ENCODE measurements at places on chromosomes 1 and 21.
A peak's percentile ranks its signal among the peaks of the same experiment; 100 is the strongest.

DNA sequence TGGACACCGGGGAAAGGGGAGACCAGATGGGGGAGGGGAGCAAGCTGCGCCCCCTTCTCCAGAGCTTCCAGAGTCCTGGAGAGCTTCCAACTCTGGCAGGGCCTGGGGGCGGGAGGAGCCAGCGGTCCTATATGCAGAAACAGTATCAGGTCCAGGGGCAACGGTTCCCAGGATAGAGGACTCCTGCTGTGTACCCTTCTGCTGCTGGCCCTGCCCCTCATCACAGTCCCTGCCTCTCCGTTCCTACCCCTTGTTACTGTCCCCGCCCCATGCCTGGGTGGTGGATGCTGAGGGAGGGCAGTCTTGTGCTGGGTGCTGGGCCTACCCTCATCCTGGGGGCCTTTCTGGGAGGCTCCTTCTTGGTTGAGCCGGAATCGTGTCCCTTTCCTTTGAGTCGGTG is 19.2 kb upstream of the PEX10 start:
- DNase-seq, result no peak

- DNase-seq, result no peak
Measured at GRCh38 chr21:36535618-36536241, 55.8 kb upstream of the CLDN14 start.

- no peak for DNase-seq
Measured at GRCh38 chr1:30383221-30383711, 340.1 kb downstream of the MATN1 start.

- DNase-seq, result peak; percentile 19
Measured at GRCh38 chr1:110243146-110243545, 33.0 kb downstream of the KCNC4 start.

DNA sequence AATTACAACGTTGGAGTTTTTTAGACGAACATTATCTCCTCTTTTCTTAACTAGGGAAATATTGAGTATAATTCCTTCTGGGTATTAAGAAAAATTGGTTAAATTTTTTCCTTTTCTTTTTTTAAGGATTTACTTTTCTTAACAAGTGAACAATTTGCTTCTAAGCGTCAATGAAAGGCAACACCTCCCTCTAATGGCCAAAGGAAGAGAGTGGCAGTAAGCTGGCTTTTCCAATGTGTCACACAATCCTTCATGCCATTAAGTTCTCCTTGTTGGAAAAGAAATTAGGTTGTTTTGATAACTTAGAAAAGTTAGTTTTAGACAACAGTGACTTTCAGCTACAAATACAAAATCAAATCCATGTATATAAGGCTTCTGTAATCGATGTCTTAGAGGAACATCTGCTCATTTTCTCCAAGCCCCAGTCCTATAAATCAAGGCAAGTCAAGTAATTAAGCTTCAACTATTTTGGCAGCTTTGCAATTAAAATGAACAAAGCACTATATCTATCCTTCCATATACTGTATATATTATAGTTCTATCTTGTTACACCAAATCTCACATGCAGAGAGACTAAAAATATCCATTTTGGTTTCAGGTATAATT is 62.8 kb downstream of the EDEM3 start:
- DNase-seq, result no peak

- no peak for DNase-seq
Measured at GRCh38 chr1:101394041-101394440, 157.2 kb downstream of the S1PR1 start.

GRCh38 chr1:210978316-210978973 is 155.5 kb downstream of the KCNH1 start:
- DNase-seq, result no peak

DNA sequence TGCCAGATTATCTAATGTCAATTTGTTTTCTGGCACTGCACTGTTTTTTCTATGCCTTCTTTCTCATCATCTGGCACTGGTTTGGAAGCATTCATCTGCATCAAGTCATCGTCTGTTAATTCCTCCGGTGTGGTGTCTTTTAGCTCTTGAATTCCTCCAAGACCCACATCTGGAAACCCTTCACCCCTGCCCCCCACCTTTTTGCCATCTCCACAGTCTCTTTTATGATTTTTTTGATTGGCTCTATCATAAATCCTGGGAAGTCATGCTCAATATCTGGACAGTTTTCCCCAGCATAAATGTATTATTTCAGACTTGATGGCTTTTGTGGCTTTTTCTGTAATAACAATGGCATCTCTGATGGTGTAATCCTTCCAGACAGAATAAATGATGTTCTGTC is 10.4 kb upstream of the KCNK1 start:
- no peak for DNase-seq

DNA sequence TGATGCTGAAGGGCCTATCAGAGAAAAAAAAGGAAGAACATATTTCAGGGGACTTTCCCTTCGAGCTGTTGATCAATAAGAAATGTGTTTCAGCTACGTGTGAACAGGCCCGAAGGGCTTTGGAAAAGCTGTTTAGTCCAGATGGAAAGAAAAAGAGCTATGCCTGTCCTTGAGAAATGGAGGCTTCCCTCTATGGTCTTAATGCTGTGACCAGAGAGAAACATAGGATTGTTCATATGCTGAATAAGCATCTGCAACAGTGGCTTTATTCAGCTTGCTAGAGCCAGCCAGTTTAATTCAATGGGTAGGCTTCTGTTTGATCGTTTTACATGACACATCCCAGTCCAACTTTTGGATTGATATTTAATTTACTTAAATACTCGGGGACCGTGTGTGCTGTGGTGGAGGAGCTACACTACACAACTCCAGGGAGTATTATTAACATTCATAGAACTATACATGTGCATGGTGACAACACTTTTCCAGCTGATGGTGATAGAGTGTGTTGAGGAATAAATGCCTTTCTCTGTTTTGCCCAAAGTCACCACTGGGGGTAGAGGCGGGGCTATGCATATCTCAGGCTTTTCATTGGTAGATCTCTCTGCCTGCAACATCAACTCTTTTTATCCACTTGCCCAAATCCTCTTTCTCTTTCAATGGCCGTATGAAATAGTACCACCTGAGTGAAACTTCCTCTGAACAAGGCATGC is 106.7 kb upstream of the C8B start:
- no peak for DNase-seq

DNA sequence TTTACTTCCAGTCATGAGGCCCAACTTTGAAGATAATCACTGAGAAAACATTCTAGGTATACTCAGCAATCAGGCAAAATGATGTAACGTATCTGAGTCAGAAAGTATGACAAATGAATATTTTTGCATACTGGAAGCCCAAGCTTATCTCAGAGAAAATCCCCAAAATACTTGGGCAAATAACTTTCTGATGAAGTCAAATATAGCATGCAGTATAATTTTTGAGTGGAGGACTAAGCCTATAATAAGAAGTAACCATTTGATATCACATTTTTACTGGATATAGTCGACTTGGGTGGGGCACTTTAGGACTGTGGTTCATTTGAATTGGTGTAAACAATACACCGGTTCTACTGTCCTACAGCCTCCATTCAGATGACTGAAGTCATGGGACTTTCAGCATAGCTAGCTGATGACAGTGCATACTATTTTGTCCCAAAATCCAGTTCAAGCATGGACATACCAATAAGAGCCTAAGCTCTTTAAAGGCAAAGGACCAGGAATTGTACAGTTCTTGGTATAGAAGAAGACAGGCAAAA is 2.3 kb upstream of the GADD45A start:
- no peak for DNase-seq

DNA sequence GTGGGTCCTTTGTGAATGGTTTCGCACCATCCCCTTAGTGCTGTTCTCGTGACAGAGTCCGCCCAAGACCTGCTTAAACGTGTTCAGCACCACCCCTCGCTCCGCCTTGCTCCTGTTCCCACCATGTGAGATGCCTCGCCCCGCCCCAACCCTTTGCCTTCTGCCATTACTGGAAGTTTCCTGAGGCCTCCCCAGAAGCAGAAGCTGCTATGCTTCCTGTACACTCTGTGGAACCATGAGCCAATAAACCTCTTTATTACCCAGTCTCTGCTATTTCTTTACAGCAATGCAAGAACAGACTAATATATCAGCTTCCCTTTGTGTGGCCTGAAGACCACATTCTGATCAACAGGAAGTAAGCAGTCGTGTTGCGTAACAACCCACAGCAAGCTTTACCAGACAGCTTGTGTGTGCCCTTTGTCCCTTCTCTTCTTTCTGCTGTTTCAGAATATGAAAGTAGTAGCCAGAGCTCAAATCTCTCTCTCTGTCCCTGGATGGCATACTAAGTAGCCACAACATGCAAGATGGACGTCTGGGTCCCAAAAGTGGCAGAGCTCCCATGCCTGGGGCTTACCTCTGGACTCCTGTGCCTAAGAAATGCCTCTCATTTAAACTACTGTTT is 14.1 kb downstream of the HENMT1 start:
- peak; percentile 59 for DNase-seq

DNA sequence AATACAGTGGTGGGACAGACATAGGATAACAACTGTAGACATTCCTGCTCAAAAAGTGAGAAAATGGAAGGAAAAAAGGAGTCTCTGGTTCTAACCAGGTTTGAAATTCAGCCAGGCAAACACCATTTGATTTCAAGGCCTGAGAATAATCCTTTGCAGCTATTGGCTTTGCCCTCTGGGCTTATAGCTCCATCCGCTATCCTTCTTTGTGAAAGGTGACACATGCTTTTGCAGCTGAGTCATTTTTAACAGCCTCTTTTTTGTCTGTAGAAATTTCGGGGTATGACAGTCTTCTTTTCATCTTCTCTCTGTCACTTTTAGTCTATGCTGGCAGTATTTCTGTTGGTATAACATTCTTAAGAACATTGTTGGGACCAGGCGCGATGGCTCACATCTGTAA is 16.2 kb downstream of the SDHC start:
- no peak for DNase-seq

GRCh38 chr1:3976821-3977220 is 76.7 kb upstream of the C1orf174 start:
- DNase-seq, result no peak

DNA sequence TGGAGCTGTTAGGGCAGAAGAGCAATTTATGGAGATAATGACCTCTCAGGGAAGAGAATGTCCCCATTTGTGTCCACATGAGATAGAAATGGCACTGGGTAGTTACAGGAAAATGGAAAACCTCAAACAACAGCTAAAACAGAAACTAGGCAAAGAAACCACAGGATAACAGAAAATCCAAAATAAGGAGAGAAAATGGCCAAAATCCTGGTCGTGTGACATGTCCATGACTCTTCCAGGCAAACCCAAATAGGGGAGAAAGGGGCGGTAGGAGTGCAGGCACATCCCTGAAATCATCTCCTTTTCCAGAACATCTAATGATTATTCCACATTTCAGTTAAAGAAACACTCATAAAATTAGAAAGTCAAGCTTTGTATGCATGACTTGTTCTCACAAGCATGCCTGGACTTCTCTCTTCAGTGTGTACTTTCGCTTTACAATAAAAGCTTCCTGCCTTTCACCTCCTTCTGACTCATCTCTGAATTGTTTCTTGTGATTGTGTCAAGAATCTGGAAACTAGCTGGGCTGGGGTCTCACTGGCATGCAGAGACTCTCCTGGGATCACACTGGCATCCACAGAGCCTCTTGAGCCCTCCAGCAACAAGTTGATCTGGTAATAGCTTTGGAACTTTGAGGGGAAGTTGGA is 171.4 kb upstream of the ZP4 start:
- no peak for DNase-seq

DNA sequence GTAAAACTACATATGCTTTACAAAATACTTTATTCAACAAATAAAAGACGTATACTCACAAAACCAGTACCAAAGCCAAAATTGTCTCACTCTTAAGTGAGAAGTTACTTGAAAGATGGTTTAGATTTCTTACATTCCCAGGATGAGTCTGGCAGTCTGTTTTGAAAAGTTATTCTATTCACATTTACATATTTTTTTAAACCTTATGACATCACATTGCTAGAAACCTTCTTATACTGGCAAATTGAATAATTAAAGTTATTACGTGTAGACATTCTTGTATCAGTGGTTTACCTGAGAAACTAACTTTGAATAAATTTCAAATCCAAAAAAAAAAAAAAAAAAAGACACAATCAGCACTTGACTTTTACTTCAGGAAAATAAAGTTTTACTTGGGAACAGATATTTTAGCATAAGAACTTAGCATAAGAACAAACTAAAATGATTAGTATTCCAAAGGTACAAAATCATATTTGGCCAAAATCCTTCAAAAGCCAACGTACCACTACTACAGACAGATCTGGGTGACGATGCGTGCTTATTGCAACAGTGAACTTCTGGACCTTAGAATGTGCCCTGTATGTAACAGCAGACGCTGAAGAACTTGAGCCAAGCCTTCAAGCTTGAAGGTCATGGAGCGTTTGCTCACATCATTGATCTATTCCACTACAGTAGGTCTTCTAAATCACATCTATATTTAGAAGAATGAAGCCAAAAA is 2.5 kb downstream of the CDC42BPA start:
- DNase-seq, result no peak

GRCh38 chr1:4212796-4213195 is 312.7 kb upstream of the C1orf174 start:
- DNase-seq, result no peak

DNA sequence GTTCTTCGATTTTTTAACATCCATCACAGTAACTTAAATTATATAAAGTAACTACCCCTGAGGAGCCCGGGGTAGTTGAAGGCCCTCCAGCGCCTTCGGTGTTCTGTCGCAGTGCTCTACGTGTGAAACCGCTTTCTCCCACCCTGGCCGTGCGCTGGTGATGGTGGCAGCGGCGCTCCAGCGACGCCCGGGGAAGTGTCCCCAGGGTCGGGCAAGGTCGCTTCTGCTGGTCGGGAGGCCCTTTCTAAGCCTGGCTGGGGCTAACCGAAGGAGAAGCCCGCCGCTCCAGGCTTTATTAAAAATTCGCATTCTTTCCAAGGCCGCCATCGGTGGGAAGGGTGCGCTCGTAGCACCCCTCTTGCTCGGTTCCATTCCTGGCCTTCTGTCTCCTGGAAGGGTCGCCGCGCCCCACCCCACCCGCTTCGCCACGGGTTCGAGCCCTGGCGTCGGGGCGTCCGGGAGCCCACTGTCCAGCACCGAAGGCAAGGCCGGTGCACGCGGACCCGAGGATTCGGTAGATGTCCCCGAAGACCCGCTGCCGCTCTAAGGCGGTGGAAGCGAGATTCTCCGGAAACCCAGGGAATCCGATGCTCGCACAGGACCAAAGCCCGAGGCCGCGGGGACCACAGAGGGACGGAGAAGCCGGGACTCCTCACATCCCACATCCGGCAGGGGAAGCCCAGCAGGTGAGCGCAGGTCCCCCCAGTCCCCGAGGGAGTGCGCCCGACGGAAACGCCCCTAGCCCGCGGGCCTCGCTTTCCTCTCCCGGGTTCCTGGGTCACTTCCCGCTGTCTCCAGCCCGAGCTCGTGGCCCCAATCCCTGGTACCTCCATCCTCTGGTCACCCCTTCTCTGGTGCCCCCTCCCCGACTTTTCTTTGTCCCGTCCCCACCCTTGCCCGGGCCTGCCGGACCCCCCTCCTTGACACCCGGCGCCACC is 685 bp upstream of the RIPPLY3 start:
- DNase-seq, result no peak
